Caco-2 (cell line): ENCODE measurements at places on chromosomes 12 and 14.

DNA sequence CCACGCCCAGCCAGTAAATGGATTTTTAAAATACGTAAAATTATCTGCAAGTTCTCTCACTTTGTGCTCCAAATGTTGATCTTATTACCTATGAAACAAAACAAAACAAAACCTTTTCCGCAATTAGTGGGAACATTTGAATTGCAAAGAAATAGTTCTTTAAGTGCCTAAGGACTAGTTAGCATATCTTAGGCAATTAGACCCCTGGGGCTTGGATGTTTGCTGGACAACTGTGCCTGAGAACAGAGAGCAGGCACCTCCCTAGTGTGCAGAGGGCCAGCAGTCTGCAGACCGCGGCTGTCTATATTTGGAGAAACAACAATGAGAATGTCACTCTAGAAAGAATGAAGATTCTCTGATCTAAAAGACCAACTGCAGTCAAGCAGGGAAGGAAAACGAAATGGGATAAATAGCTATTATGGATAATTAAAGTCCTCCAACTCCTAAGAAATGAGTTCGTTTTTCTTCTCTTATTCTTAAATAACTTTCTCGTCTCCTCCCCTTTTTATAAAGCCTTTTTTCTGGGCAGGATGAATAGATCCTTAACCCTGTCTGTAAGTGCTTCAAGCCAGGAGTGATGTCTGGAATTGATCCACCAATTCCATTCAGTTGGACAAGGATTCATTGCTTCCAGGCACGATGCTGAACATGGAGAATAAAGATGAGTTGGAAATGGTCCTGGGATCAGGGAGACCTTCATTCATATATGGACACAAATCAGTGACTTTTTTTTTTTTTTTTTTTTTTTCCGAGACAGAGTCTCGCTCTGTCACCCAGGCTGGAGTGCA is 16.2 kb downstream of the SLC17A8 start:
- DNase-seq: no peak

DNA sequence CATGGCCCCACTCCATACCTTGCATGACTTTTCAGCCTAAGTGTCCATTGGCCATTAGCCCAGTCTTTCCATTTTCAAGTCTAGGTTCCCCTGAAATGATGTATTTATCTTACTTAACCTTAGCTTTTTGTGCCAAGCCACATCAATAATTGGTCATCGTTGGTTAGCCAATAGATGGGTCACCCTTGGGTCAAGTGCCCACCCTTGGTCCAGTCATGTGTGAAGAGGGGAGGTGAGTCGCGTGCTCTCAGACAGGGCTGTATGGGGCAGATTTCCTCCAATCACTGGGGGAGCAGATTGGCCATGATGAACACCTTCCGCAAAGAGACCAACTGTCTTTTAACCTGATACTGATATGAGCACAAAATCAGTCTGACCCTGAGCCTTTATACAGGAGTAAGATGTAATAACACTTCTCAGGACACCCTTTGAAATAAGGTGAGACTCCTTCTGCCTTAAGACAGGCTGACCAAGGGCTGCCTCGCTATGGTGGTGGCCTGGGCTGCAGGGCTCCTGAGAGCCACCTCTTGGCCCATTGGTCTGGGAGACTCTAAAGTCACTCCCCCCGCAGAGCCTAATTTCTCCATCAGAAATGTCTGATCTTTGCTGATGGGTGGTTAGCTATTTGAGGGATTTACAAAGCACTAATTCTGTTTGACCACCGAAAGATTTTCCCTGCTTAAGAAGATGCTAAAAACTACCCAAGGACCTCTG is 143.2 kb downstream of the ZFP36L1 start:
- DNase-seq: no peak

DNA sequence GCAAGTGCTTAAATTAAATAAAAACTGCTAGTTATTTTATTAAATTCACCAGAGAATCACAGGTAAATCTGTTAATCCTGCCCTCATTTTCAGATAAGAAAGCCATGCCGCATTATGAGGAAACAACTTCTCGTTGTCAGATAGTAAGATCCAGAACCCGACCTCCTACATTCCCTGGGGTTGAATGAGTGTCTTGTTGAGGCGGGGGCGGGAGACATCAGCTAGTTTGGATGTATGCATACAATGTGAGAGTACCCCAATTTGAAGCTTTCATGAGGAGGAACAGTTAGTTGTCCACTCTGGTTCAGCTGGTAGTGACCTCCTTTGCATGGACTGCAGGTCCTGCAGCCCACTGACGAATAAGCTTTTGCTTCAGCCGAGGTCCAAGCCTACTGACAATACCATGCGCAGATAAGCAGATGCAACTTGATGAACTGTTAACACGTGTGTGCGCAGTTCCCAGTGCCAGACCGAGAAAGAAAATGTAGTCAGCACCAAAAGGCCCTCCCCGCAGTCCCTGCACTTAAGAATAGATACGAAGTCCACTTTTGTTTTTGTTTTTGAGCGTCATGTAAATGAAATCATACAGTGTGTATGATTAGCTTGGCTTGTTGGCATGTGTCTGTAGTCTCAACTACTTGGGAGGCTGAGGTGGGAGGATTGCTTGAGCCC is 34.9 kb downstream of the EVL start:
- DNase-seq: no peak

GRCh38 chr14:45990252-45990651 is 661.3 kb downstream of the RPL10L start:
- DNase-seq: no peak

- no peak for DNase-seq
These were observed 82.4 kb downstream of the SLC25A21 start for GRCh38 chr14:37090026-37090425.

- no peak for DNase-seq
These were observed 139.7 kb upstream of the DYRK2 start for GRCh38 chr12:67508830-67509229.
